ENCODE measurements at places on chromosomes 2 and 18. TPM values are rescaled to one million over a fixed set of nuclear protein-coding genes. Genes with fewer than 3 reads are reported as not detected.

- no peak for DNase-seq
Observed at GRCh38 chr2:142285480-142285879, 154.7 kb upstream of the LRP1B start.

The ZNF521 gene
- total RNA-seq: 3.5 TPM

GRCh38 chr2:47008381-47009252, 93.0 kb upstream of the MCFD2 start:
- DNase-seq: no peak

- DNase-seq: no peak
Observed at GRCh38 chr2:120766470-120767351, 31.0 kb downstream of the GLI2 start.

DNA sequence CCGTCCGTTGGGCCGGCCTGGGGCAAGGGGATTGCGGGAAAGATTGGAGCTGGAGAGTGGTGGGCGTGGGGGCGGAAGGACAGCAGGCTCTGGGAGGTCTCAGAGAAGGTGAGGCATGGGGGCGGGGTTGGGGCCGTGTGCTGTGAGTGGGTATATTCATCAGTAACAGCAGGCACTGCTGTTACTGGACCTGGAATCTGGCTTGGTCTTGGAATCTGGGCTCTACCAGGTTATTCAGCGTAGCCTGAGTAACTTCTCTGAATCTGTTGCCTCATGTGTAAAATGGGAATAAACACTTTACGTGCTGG, 435 bp downstream of the RNF181 start:
- no peak for DNase-seq

- DNase-seq: no peak
Observed at GRCh38 chr2:161208527-161209139, 48.4 kb downstream of the TANK start.

Measured in natural killer cell (primary cell).